ENCODE measurements at places on chromosomes 2 and 18.

DNA sequence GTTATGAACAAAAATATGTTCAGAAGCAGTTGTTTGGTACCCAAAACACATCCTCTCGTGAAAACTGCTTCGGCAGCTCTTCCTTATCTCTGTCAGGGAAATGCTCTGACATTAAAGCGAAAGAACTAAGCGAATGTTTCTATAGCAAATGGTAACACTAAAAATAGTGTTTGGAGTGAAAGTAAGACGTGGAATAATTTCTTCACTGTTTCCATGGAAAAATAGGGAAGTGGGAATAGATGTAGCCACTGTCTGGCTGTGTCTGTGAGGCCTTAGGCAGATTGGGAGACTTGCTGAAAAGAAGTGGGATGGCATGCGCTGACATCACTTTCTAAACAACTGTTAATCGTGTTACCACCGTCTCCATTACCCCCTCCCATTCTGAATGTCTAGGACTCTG is 11.5 kb upstream of the CRACDL start:
- no peak for DNase-seq

GRCh38 chr2:121881038-121881437 is 125.6 kb downstream of the TSN start:
- no peak for DNase-seq

DNA sequence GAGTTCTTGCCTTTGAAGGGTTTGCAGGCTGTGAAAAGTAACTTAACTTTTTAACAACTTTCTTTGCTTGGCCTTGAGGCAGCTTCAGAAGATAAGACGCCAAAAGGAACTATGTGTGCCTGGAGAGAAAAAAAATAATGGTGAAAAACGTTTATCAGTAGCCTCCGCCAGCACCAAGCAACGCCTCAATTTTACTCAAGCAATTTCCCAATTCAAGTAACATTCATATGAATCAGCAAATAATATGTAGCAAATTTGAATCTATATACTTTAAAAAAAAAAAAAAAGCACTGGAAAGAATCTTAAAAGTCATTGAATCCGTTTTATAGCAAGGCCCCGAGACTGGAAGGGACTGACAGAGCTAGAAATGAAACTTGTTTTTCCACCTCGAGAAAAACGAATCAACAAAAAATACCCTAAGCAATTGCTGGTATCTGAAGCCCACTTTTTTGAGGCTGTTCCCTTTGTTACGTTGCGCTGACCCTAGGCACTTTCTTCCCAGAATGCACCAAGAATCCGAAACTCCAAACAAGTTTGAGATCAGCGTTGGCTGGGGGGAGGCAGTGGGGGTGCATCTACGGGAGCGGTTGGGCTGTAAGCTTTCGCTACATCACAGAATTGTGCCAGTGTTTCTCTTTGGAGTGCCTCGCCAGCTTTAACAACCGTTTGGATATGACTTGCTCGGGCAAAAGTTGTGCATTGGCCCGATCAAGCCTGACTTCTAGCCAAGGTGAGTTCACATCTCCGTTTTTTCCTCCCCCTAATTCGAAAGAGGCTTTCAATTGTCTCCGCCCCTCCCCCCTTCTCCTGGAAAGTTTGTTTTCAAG is 2.7 kb upstream of the TGIF1 start:
- peak; percentile 91 for DNase-seq

DNA sequence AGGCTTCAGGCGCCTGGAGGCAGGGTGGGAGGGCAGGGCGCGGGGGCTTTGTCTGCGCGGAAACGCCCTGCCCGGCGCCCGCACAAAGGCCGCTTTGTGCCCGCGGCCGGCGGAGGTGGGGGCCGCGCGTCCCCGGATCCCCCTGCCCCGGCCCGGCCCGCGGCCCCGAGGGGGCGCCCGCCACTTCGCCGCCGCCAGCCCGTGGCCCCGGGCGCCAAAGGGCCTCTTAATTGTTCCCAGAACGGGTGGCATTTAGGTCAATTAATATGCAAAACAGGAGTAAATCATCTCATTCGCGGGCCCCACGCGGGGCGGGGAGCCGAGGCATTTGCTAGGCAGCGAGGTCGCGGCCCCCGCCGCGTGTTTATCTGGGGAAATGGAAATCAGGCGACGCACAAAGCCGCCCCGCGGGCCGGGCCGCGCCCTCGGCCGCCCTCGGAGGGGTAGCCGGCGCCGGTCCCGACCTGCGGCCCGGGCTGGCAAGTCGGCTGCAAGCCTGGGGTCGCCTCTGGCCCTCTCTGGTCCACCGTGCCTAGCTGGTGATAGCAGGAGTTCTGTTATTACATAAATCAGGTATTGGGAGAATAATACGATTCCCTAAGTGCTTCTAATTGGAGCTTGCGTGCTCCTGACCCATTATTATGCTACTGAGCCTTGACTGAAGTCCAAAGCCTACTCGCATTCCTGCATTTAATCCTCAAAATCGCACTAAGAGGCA is 148.2 kb upstream of the GLI2 start:
- DNase-seq, result no peak

DNA sequence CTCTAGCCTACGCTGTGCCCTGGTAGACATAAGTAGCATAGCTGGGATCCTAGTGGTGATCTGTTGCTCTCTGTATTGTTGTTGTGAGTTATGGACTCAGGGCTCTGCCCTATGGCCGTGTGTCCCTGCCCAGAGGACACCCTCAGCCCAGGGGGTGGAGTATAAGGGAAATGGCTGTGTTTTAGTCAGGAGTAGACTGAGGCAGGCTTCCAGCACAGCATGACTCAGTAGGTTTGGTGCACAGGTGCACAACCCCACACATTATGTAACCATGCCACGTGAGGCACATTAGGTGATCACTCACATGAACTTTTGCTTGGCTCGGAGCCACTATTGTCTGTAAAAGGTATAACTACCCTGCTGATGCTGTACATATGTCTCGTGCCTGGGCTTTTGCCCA is 59.9 kb upstream of the PEX13 start:
- peak; percentile 72 for DNase-seq

DNA sequence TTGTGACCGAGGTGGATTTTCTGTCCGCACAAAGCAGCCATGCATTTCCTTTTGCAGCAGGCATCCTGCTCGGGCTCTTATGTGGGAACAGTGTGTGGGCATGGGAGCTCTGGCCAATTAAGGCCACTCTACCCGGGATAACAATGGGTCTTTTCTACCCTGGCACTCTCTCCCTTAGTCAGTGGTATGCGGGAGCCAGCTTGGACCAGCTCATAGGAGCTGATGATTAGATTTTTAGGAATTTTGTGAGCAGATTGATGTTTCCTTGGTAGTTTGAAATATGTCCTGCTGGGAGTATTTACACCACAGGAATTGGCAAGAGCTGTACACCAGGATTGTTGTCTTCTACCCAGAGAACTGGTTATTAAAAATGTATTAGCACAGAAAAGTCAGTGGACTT is 89.3 kb downstream of the SPP2 start:
- DNase-seq, result no peak

DNA sequence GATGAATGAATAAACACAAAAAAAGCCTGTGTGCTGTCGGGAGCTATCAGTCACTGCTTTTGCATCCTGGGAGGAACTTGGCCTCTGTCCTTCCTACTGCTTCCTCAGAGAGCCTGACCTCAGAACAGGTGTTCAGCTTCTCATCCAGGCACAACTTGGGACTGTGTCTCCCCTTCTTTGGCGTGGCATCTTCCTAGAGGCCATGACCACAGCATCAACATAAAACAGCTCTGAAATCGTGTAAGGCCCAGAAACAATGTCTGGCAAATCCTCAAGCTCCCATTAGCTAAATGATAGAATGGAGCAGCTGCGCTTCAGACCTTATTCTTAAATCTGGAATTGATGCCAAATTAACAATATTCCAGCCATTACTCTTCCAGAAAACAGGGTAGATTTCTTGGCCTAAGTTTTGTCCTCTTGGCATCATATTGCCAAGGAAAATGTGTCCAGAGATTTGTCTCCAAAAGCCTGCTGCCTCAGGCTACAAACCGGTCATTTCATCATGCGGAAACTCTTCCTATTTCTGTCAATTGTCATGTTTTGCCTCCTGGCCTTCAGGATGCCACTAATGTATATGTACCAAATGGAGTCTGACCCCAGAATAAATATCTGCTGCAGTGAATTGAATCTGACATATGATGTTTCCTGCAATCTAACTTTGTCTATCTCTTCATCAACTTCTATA is 53.2 kb upstream of the RAB27B start:
- no peak for DNase-seq

DNA sequence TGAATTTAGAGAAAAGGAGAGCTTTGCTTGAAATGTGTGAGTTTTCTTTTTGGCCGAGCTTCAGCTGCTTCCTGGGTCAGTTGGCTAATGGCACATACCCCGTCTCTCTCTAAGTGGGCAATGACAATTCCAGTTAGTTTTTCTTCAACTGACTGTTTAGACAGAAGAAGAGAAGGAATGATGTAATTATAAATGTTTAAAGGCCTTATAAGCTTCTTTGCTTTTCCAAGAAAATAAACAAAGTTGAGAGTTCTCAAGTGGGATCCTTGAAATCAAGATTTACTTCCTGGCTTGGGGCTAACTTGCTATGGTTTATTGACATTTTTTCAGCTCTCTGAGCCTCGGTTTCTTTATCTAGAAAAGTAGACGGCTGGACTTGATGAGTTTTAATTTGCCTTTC is 794.9 kb upstream of the ACVR2A start:
- DNase-seq, result no peak

DNA sequence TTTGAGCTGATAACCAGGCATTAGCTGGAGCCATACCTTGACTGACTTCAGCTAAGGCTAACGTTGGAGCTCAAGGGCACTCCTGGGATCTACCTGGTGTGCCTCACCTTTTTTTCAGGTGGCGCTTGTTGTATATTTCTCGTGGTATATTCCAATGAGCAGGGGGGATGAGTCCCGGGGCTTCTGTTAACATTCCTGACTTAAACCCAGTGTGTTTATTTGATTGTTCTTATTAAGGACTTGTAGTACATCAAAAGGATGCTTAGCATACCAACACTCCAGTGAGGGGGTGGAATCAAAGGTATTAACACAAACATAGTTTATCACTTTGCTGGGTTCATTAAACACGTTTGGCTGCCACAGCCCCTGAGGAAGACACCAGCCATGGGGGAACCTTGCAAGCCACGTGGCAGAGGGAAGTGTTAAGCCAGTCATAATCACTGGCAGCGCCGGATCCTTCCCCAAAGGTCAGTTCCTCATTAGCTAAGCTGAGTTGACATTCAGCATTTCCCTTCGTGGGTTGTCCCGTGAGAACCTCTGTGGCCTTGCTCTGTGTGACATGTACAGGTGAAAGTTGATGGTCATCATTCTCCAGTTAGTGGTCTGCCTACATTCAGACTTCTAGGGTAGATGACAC is 119.5 kb upstream of the MCFD2 start:
- DNase-seq, result peak; percentile 61

DNA sequence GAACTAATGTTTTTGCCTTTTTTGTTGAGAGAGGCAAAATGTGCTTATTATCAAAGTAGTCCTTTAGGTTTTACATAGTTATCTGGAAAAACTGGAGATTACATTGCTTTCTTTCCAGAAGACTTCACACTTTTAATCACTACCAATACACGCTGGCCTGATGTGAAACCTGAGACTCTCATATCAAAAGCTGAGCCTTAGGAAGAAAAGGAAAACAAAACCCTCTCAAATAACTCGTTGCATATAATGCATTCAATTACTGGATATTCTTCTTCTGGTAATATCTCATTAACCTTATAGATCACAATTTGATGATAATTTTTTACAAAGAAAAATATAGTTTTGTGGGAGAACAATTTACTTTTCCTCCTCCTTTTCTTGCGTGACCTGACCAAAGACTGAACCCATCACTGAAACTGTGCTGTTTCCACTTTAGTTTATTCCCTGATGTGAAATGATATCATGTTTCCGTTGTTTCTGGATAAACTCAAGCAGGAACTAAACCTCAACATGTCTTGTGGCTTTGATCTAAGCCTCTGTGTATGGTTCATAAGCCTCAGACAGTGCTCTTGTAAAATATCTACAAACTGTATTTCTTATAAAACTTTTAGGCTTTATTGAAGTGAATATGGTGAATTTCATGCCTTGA is 332.4 kb downstream of the GULP1 start:
- peak; percentile 73 for DNase-seq
